ENCODE measurements at places on chromosomes 6 and 20.
A peak's percentile ranks its signal among the peaks of the same experiment; 100 is the strongest.

DNA sequence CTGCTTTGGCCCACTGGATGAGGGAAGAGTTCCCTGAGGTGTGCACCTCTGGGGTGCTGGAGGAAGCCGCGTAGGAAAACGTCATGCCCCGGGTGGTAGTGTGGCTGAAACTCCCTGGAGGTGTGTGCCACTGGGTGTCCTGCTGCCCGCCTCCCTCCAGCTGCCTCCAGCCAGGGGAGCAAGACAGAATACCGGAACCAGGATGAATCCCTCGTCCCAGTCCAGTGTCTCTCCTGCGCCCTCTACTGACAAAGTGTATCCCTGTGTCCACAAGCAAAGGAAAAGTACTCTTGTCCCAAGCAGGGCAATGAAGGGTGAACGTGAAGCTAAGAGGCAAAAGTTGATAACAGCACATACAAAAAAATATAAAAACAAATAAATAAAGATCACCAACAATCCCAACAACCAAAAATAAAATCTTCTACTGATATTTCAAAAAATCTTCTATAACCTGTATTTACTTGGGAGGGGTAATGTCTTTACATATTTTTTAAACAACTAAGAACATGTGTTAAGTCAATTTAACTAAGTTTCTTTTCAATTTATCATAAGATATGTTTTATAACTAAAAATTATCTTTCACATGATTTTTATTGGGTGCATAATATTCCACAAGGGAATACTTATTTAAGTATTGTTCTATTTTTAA lies 437.6 kb downstream of the MAFB start:
- DNase-seq: peak; percentile 3

DNA sequence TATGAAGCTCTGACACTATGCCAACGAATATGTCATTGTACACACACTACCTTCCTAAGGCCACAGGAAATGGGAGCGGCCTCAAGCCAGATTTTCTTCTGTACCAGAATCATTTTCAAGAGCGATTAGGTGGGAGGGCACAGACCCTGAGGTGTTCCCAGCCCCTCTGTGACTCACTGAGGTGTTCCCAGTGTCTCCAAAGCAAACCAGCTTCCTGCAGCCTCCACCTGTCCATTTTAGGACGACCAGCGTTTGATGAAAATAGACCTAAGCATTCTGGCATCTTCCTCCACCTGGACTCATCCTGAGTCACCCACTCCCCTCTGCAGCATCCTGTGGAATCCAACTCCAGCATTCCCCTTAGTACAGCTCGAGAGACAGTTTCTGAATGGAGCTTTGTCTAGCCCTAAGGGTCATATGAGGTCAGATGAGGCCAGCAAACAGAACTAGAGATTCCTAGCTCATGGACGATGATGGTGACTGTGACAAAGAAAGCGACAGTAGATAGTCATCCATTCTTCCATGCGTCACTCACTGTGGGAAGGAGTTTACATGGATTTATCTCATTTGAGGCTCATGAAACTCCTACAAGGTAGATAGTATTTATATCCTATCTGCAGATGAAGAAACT lies 203.4 kb downstream of the PTPRT start:
- no peak for DNase-seq

GRCh38 chr20:57749131-57749690 lies 39.4 kb upstream of the PMEPA1 start:
- DNase-seq: peak; percentile 56

GRCh38 chr6:22308939-22309338 lies 12.1 kb upstream of the PRL start:
- no peak for DNase-seq

GRCh38 chr6:43766964-43767461 lies 3.0 kb upstream of the VEGFA start:
- no peak for DNase-seq

- DNase-seq: peak; percentile 94
Observed at GRCh38 chr6:13724182-13724581, 12.5 kb upstream of the RANBP9 start.

GRCh38 chr20:32501709-32502108 lies 83.4 kb downstream of the NOL4L start:
- no peak for DNase-seq

- no peak for DNase-seq
Observed at GRCh38 chr6:47175656-47176055, 133.5 kb upstream of the ADGRF1 start.

DNA sequence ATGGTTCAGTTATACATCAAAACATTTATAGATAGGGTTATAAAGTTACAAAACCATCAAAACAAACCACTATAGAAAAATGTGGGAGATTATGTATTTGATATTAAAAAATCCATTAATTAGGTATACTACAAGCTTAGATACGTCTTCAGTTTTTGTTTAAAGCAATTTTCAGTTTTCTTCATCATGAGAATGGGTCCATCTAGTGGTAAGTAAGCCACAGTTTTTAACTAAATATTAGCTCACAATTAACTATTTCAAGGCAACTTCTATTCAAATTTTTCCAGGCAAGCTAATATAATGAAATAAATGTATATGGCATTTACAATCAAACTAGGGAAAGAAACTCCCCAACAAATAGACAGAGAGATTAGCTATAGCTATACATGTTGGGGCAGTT lies 44.4 kb downstream of the RNGTT start:
- DNase-seq: peak; percentile 18

DNA sequence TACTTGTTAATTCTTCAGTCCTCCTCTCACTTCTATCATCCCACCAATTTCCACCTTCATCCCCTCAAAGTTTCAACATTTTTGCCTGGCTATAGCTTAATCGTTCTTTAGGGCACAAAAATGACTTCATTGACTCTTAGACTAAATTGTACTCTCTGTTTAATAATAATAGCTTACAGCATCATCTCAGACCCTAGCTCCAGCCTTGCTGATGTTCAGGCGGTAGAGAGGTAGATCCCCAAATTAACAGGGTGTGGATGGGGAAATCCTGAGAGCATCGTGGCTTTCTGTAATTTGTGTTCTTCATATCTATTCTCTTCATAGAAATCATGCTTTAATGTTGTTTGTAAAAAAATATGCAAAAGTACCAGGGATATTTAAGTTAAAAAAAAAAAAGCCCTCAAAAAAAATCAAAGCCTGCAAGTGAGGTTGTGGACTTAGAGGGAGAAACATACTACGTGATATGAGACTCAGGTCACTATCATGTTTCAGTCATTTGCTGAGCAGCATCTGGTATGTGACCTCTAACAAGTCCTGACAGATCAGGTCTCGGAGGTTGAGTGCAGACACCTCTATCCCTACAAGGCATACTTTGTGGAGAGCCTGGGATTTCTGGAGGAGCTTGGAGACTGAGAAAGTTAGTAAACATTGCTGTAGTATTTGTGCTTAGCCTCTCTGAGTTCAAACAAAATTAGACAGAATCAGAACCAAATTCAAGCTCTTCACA lies 1063.3 kb upstream of the CITED2 start:
- no peak for DNase-seq

DNA sequence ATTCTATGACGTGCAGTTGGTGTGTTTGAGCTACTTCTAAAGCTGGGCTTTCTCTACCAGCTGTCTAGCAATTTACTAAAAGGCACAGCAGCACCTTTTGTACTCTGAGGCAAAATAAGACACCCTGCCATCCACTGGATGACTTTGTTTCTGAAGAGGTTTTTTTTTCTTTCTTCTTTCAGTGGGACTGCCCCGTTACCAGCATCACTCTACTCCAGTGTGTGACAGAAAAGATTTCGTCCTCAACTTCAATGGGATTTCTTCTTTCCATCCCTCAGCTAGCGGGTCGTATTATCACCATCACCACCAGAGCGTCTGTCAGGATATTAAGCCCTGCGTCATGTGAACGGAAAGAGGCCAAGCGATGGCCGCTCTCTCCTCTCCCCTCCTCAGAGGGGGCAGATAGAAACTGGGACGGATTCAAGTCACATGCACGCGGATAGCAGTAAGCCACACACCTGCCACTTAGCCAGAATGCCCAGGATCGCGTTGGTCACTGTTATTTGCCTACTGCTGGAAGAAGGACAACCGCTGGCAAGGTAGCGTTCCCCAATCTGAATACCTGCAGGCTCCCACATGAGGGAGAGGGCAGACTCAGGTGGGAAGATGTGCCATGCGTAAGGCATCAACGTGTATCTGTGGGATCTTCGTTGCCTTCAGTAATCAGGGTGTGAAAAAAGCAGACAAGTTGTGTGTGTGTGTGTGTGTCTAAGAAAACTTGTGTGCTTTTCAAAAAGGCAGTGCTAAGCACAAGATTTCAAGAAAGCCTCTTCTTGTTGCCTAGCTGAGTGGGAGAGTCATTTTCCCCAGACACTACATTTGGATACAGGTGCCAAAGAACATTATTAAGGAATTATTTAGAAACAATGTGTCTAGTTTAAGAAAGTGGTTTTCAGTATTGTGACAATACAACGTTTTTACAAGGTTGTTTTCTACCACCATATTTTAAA lies 5.4 kb downstream of the FOXF2 start:
- no peak for DNase-seq

GRCh38 chr20:1489764-1490436 lies 1.3 kb downstream of the SIRPB2 start:
- peak; percentile 62 for DNase-seq

DNA sequence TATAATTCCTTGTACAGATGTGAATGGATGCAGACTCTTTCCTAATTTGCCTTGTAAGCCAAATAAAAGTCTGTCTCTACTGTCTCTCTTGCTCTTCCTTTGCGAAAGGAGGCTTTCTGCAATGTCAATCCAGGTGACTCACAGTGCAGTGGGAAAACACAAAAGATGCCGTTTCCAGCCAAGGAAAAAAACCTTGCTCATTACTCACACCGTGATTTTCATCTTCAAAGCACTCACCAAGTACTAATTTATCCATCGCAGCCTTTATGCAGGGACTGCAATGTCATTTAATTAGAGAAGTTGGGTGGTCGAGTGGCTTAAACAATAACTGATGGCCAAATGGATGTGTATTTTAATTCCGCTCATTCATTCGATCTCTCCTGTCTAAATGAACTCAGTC lies 23.8 kb downstream of the SAYSD1 start:
- DNase-seq: no peak

DNA sequence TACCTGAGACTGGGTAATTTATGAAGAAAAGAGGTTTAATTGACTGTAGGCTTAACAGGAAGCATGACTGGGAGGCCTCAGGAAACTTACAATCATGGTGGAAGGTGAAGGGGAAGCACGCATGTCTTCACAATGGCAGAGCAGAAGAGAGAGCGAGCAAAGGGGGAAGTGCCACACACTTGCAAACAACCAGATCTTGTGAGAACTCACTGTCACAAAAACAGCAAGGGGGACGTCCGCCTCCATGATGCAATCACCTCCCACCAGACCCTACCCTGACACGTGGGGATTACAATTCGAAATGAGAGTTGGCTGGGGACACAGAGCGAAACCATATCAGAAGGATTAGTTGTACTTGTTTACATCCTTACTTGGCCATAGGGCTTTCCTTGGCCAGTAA lies 49.7 kb downstream of the FIG4 start:
- peak; percentile 18 for DNase-seq

DNA sequence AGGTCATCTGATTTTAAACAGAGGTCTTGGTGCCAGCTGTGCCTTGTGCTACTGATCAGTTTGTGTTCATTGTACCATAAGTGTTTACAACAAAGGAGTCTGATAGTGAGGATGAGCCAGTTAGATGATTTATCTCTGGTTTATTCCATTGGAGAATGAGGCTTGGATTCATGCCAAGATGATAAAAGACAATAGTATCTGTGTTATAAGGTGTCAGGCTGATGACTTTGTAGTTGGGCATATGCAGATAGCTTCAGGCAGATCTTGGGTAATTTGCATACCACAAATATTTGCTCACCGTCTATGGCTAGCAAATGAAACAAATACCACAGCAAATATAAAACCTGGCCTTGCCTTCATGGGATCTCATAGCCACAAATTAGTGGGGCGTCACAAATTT lies 43.3 kb upstream of the PHACTR2 start:
- no peak for DNase-seq

DNA sequence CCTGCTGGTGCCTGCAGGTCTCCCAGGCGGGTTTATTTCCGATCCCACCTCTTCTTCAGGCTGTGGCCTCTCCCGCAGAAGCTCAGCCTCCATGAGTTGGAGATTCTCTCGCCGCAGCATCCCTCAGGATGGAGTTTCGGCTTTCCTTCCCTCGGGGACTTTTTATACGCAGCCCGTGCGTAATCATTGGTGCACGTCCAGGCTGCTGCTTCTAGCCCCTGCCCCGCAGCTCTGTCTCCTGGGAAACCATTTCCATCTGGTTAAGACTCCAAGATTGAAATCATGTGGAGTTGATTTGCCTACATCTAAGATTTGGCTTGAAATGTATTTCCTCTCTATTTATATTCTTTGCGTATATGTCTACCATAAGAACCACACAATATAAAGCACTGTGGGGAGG lies 46.7 kb upstream of the CARMIL1 start:
- no peak for DNase-seq

- no peak for DNase-seq
Observed at GRCh38 chr6:53611342-53611741, 54.2 kb downstream of the KLHL31 start.

GRCh38 chr6:166637812-166638572 lies 10.9 kb upstream of the RPS6KA2 start:
- no peak for DNase-seq

- no peak for DNase-seq
Observed at GRCh38 chr20:3447321-3447720, 23.5 kb upstream of the ATRN start.

- no peak for DNase-seq
Observed at GRCh38 chr6:148311966-148312669, 30.5 kb upstream of the SASH1 start.

DNA sequence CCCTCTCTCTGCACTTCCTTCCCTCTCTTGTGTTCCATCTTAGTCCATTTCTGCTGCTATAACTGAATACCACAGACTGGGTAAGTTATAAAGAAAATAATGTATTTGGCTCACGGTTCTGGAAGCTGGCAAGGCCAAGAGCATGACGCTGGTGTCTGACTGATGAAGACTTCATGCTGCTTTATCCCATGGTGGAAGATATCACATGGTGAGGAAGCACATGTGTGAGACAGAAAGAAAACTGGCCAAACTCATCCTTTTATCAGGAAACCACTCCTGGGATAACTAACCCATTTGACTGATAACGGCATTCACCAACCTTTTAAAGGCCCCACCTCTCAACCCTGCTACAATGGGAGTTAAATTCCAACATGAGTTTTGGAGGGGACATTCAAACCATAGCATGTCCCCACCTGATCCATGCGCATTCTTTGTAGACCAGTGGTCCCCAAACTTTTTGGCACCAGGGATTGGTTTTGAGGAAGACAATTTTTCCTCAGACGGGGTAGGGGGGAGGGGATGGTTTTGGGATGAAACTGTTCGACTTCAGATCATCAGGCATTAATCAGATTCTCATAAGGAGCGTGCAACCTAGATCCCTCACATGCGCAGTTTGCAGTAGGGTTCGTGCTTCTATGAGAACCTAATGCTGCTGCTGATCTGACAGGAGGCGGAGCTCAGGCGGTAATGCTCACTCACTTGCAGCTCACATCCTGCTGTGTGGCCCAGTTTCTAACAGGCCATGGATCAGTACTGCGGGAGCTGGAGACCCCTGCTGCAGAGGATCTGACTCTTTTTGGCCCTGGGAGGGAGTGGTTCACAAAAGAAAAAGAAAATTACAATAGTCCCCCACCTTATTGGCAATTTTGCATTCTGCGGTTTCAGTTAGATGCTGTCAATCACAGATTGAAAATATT lies 71.7 kb upstream of the RNF24 start:
- DNase-seq: no peak
